ENCODE measurements at places on chromosomes 13 and 19.

GRCh38 chr13:35695448-35695770 lies 218.9 kb upstream of the MAB21L1 start:
- DNase-seq, result no peak

DNA sequence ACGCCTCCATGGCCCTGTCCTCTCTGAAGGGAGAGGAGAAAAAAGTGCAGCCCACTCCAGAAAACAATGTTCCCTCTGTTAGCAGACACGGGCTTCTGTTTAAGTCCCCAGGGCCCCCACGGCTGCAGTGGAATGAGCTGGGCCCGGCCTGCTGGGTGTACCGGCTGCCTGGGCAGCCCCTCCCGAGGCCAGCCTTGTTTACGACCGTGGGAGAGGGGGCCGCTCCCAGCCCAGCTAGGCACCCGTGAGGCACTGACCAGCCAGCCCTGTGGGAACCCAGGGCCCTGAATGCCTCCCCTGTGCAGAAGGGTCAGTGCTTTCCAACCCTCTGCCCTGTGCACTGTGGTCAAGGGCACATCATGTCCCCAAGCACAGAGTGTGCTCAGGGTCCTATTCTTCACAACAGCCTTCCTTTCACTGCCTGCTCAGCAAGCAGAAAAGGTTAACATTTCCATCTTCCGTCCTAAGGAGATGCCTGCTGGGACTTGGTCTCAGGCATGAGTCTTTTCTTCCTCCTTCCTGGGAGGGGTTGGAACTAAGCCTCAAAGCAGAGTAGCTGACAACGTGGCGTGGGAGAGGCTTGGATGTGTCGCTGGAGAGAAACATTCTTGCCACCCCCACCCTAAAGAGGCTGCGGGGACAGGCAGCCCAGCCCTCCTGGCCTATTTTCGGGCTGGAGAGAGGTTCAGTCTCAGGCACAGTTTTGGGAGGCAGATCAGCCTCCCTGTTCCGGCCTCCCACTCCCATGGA lies 90.1 kb downstream of the RGCC start:
- DNase-seq, result no peak

DNA sequence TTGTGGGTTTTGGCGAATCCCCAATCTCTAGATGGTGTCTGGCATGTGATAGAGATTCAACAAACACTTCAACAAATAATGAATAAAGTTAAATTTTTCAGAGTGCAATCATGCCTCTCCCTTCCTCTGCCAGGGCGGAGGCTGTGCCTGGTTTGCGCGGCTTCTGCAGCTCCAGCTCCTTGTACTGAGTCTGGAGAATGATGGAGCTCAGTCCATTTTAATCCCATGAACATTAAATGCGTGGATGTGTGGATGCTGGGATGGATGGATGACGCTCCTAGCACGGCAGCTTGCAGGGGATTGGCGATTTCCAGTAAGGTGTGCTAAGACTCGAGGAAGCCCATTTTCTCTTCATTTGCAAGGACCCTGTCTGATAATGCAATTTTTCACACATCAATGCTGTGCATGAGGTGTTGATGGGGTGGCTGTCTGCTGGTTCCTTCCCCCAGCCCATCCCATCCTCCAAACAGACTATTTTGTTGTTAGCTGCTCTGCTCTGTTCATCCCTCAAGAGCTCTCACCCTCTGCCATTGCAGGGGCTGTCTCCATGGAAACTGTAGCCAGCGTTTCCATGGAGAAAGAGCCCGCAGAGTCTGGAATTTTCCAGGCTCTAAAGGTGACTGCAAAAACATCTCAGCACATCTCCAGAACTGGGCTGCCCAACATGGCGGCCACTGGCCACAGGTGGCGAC lies 92.6 kb upstream of the PEG3 start:
- DNase-seq, result no peak

- no peak for DNase-seq
These were observed 75.7 kb downstream of the DPF1 start for GRCh38 chr19:38148337-38148736.

DNA sequence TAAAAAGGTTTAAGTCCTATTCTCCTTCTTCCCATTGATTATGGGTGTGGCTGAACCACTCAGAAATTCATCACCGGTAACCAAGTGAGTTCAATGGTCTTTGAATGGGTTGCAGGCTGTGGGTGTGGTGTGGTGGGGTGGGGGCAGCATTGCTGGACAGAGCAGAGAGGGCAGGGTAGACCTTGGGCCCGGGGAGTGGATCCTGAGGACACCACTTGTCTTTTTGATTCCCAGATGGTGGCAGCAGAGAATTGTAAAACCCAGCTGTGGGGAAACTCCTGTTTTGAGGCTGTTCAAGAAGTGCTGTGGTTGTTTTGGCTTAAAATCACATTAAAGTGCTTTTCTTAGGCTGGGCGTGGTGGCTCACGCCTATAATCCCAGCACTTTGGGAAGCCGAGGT lies 45.8 kb upstream of the RGCC start:
- no peak for DNase-seq

All from kidney capillary endothelial cell (primary cell).